ENCODE measurements at places on chromosomes 5 and 9.

GRCh38 chr5:91283326-91283725, 99.8 kb downstream of the ARRDC3 start:
- DNase-seq = no peak

- no peak for DNase-seq
These were observed 301.1 kb upstream of the ACTBL2 start for GRCh38 chr5:57783693-57784092.

DNA sequence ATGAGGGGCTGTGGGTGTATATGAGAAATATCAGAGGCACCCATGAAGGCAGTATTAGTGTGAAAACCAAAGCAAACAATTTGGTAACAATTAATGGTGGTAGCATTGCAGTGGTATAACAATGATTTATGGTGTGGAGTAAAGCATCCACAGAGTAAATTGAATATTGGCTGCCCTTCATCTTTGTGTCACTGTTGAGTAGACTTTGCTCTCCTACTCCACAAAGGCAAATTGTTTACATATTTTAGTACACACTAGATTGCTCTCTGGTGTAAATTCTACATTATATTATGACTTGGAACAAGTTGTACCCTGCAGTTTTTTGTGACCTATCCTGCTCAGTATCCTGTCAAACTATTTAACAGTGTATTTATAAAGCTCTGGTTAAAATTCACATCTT, 455.5 kb upstream of the RORB start:
- DNase-seq = no peak

DNA sequence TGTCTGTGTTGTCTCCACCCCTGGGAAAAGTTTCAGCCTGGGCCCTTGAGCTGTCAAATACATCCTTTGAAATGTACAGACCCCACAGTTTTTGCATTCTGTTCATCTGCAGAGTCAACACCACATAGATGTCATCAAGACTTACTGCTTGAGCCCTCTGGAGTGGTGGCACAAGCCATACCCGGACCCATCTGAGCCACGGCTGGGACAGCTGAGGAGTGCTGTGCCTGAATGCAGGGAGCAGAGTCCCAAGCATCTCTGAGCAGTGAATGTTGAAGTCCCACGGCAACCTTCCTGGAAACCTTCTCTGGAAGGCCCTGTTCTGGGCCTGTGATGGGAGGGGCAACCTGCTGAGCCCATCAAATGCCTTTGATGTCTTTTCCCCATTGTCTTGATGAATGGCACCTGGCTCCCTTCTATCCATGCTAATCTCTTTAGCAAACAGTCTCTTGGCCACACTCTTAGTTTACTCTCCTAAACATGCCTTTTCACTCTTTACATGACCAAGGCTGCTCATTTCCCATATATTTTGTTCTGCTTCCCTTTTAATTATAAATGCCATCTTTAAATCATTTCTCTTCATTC, 92.5 kb downstream of the ATPSCKMT start:
- DNase-seq = no peak

- DNase-seq = no peak
These were observed 174.5 kb upstream of the OTULINL start for GRCh38 chr5:14407051-14407450.

GRCh38 chr9:131516100-131516499, 13.4 kb downstream of the POMT1 start:
- DNase-seq = no peak

- DNase-seq = no peak
These were observed 31.2 kb upstream of the TLE1 start for GRCh38 chr9:81720450-81721086.

DNA sequence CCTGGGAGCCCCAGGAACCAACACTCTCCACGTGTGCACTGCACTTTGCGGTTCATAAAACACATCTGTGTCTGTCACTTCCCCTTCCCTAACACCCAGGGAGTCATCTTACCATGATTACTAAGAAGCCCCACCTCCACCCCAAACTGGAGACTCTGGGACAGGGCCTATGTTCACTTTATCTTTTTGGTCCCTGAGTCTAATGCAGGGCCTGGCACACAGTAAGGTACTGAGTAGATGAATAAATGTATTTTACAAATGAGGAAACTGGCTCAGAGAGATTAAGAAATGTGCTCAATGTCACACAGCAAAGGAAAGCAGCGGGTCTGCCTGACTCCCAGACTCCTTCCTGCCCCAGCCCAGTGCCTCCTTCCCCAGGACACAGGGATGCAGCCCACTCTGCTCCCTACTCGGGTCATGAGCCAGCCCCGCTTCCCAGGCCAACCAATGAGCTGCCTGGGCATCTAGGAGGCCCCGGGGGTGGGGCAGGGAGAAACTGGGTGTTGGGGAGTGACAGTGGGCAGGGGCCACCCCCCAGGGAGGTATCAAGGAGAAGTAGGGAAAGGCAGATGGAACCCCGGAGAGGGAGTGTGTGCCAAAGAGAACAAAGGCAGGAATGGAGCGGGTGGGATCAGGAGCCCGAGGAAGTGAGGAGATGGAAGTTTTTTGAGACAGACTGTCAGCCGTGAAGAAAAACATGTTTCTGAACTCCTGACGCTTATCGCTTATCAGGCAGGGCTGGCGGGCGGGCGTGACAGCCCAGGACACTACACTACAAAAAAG, 30.5 kb downstream of the SHB start:
- DNase-seq = no peak

- DNase-seq = no peak
These were observed 25.3 kb downstream of the LRRC70 start for GRCh38 chr5:62603934-62604333.

GRCh38 chr5:84986688-84987087, 602.0 kb upstream of the EDIL3 start:
- DNase-seq = no peak

GRCh38 chr9:108553111-108553635, 302.6 kb downstream of the ACTL7B start:
- no peak for DNase-seq

- DNase-seq = no peak
These were observed 49.1 kb downstream of the FAM170A start for GRCh38 chr5:119678351-119679028.

DNA sequence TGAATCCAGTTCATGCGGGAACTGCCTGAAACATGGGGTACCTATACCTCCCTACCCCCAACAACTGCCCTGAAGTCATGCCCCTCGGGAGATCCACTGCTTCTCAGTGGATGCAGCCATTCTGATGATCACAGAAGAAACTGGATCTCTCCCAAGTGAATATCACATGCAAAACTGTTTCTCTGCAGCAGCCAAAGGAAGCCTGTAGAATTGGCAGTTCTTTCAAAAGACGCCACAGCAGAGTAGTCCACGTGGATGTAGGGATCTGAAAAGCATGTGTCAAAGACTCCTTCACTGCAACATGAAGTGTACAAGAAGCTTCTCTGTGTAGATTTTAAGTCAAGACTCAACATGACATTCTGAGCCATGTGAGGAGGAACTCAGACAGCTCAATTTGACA, 286.7 kb downstream of the NR3C1 start:
- no peak for DNase-seq

GRCh38 chr5:120017513-120017912, 388.2 kb downstream of the FAM170A start:
- no peak for DNase-seq

DNA sequence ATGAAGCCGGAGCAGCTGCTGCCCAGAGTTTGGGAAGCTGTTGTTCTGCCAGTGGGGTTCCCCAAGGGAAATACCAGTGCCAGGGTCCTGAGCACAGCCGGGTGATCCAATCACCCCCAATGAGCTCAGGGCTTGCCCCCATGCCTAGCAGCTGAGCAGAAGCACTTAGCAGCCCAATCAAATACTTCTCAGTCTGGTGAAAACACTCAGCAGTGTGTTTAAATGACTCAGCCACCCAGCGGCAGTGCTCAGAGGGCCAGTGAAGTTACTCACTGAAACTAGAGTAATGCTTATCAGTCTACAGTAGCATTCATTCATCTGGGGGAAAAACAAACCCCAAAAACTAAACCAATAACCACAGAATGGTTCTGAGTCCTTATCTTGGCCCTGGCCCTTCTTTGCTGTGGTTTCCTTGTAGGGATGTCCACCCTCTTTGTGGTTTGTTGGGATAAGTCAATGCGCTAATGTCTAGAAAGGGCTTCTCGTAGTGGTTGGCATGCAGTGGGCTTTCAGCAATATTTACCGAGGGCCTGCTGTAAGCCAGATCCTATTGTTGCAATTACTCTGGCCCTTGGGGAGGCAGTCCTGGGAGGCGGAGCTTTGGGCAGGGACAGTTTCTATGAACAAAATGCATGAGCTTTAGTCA, 43.1 kb downstream of the LHX2 start:
- peak; percentile 40 for DNase-seq

DNA sequence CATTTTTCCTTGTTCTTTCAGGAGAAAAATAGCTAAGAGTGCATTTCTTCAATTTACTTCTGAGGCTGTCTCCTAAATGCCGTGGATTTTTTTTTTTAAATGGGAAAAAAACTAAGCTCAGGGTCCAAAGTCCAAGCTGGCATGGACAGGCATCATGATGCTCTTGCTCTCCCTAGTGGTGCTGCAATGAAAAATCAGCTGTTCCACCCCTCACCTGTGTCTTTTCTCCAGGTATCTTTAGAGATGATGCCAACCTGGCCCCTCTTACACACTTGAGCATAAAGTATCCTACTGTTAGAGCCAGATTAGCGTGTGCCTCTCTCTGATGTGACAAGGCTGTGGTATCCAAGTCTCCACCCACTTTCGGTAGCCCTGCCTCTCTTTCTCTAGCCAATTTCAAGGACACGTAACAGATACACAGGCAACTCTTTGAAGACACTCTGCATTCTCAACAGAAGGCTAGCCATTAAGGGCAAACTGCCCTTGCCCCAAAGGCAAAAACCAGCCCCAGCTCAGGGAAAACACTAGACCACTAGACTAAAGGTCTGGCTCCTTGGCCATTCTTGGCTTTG, 208.8 kb downstream of the SAXO1 start:
- no peak for DNase-seq

GRCh38 chr9:110065532-110065931, 142.4 kb downstream of the C9orf152 start:
- no peak for DNase-seq

- DNase-seq = peak; percentile 40
These were observed 4.2 kb upstream of the ENTPD8 start for GRCh38 chr9:137445275-137445807.

GRCh38 chr5:74286734-74287695, 353.5 kb downstream of the ENC1 start:
- no peak for DNase-seq

DNA sequence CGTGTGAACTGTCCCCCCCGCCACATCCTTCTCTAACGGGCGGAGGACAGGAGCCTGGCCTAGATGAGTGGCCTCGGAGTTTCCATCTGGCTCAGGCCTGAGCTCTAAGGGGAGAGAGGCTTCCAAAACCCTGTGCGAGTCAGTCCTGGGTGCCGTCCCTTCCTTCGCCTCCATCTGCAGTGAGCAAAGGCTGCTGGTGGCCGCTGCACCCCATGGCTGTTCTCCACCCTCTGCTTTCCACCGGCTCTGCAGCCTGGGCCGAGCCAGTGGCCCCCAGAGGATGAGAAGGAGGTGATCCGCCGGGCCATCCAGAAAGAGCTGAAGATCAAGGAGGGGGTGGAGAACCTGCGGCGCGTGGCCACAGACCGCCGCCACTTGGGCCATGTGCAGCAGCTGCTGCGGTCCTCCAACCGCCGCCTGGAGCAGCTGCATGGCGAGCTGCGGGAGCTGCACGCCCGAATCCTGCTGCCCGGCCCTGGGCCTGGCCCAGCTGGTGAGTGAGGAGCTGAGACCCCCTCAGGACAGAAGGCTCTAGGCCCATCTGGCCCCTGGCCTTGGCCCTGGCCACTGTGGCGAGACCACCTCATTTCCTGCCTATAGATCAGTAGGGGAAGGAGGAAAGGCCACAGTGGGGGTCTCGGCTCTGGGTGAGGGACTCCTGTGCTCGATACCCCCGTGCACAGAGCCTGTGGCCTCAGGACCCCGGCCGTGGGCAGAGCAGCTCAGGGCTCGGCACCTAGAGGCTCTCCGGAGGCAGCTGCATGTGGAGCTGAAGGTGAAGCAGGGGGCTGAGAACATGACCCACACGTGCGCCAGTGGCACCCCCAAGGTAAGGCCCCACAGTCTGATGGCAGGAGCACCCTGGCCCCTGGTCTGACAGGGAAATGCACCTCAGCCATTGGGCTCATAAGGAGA, 3.0 kb downstream of the PKN3 start:
- DNase-seq = no peak

DNA sequence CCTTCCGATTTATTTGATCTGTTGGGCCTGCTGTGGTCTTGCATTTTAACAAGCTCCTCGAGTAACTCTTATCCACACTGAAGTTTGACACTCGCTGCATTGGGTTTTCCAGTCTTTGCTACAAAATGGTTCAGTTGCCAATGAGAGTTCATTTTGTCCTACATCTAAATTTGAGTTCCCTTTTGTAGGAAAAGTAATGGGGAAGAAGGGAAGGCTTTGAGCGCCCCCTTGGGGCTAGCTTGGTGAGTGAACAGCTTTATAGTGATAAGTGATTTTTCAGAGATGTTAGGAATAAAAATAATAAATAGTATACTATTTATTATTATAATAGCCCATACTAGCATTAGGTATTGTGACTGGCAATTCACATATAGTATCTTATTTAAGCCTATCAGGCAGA, 89.9 kb upstream of the GNAQ start:
- peak; percentile 12 for DNase-seq

Data from AG09319 (cell line).